ENCODE measurements at places on chromosomes 4 and X.

DNA sequence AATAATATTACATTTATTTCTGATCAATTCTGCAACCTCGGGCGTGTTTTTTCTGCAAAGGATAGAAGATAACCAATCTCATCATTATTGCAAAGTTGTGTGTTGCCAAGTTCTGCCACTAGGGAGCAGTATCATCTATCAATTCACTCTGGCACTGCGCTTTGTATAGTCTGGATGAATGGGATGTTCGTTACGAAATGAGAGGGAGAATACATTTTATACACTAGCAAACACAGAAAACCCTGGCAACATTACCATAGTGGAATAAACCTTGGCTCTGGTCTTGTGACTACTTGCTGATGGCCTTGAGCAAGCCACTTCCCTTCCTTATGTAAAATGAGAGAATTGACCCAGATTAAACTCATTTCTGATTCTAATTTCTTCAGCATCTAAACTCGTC lies 97.5 kb upstream of the ZNF518B start:
- DNase-seq = no peak

DNA sequence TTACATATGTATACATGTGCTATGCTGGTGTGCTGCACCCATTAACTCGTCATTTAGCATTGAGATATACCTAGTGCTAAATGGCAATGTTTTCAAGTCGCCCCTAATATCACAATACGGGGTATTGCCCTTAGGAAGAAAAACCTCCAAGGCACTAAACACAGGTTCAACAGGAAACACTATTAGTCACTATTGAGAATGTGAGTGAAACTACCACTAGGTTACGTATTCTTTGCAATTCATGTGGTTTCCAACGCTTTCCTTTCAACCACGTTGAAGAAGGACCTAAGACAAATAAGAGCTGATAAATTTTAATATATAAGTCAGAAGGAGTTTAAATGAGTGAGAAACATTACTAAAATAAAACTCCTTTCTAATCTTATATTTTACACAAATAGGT lies 134.7 kb upstream of the SPANXN4 start:
- no peak for DNase-seq

DNA sequence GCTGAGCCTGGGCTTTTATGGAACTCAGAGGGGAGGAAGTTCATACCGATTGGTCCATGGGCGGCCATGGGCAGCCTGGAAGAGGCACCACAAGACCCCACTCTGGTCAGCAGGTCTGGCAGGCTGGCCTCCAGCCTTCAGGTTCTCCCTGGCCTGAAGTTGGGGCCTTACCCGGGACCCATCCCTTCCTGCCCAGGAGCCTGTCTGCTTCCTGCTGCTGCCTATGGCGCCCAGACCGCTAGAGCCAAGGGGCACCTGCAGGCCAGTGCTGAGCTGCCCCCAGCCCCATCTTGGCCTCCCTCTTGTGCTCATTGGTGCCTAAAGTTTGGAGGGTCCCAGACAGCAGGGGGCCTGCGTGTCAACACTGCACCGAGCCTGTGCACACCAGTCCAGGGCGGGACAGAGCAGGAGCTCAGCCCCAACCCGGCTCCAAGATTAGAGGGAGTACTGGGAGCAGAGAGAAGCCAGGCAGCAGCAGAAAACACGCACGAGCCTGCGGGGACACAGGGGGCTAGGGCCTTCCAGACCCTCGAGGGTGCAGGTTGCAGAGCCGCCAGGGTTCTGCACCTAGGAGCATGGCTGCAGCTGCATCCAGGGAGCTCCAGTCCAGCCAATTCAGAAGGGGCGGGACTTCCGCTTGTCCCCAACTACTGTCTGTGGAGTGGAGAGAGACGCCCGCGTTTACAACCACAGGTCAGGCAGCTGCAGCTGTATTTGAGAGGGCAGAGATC lies 30.7 kb upstream of the ZNF280C start:
- no peak for DNase-seq

GRCh38 chr4:10458177-10458576 lies 951 bp upstream of the ZNF518B start:
- no peak for DNase-seq
